ENCODE measurements at places on chromosomes 6 and 20.

DNA sequence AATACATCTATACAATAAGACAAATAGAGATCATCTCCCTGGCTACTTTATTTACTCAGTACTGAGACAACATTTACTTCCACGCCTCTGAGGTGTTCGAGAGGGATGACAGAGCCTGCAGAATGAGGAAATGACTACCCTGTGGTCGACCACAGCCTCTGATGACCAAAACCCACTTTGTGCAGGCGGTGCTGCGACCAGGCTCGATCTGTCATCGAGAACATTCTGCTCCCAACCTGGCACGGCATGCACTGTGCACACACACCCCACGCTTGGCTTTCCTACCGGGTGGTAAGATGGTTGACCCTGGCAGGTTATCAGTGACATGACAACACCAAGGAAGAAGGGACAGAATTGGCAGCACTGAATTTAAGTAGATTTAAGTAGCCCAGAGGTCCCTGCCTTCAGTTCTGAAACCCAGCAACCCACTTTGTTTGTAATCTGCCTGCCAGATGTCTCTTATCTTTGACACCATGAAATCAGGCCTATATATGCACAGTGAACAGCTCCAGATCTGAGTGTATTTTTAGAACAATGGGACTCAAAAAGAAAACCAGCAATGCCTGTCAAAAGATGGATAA lies 42.6 kb downstream of the TTI1 start:
- DNase-seq = no peak

DNA sequence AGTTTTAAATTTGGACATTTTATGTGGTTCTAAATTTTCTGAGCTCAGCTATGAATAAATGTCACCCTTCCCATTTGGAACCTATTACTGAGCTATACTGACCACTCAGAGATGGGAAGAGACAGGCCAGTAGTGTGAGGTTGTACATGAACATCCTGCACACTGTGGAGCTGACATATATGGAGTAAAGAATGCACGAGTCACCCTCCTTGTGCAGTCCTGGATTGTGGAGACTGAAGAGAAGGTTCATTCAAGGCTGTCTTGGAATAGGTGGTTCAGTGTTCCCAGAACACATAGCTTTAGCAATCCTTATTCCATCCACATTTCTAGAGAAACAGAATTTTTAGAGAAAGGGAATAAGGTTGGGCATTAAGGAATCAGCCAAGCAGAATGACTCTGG lies 50.3 kb upstream of the OGFRL1 start:
- no peak for DNase-seq

GRCh38 chr6:10894958-10895357 lies 8.1 kb downstream of the SYCP2L start:
- no peak for DNase-seq

- no peak for DNase-seq
Observed at GRCh38 chr6:73728548-73729205, 32.7 kb downstream of the CD109 start.

DNA sequence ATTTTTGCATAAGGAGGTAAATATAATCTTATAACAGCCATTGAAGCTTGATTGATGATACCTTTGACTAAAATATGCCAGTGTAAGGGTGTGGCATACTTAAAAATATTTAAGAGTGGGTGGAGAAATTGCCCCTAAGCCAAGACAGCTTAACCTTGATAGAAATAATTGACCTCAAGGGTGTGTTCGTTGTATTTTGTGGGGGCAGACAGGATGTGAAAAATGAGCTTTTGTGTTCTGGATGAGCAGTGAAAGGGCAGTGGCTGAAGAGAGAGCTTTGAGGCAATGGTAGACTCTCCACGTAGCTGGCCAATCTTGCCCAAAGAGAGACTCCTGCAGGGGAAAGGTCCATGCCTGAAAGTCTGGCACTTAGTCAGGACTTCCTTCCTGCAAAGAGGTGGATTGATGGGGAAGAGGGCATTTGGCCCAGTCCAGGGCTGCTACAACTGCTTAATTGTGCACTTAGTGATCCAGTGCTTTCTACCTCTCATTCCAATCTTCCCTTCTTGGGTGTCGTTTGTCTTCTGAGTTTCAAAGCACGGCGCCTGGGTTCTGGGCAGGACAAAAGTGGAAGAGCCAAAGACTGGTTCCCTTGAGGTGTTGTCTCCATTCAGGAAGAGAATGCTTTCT lies 15.6 kb upstream of the CD109 start:
- DNase-seq = no peak

DNA sequence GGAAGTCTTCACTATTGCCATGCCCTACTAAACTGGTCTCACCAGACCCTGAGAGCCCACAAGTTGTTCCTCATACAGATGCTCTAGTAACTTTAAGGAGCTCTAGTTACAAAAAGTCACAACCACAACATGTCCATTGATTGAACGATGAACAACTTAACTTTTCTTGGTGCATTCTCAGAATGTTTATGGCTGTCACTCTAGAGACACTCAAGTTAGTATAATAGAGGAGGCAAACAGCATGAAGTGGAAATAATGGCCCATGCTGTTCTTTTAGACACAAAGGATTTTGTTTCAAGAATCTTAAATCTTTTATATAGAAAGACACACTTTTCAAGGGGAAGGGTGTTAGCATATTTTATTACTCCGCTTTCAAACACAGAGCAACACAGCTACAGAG lies 934.4 kb downstream of the HACE1 start:
- DNase-seq = no peak

DNA sequence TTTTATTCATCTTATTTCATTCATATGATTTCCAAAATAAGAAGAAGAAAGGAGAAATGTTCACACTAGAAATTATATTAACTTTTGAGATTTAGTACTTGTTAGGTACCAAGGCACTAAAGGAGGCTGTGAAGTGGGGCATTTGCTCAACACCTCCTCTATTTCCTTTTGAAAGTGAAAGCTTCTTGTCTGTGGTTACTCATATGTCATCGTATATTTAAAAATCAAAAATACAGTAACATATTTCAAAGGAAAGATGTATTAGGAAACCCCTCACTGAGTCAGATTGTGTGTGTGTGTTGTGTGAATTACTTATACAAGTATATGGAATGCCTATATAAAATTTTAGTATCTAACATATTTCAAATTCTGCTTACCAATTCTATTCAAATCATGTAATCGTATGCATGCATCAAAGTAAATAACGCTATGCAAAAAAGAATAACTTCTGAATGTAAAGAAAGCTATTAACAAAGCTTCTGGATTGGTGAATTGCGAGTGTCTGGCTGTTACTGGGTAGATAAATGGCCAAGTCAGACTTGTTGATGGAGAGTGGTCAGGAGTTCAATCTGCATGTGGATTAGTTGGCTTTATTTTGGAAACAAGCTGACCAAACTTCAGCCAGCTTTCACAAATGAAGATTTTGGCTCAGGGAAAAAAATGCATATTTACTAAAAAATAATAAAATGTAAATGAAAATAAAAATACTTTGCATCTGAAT lies 70.9 kb downstream of the PACRG start:
- no peak for DNase-seq

GRCh38 chr6:21371676-21372171 lies 221.8 kb upstream of the SOX4 start:
- peak; percentile 28 for DNase-seq

DNA sequence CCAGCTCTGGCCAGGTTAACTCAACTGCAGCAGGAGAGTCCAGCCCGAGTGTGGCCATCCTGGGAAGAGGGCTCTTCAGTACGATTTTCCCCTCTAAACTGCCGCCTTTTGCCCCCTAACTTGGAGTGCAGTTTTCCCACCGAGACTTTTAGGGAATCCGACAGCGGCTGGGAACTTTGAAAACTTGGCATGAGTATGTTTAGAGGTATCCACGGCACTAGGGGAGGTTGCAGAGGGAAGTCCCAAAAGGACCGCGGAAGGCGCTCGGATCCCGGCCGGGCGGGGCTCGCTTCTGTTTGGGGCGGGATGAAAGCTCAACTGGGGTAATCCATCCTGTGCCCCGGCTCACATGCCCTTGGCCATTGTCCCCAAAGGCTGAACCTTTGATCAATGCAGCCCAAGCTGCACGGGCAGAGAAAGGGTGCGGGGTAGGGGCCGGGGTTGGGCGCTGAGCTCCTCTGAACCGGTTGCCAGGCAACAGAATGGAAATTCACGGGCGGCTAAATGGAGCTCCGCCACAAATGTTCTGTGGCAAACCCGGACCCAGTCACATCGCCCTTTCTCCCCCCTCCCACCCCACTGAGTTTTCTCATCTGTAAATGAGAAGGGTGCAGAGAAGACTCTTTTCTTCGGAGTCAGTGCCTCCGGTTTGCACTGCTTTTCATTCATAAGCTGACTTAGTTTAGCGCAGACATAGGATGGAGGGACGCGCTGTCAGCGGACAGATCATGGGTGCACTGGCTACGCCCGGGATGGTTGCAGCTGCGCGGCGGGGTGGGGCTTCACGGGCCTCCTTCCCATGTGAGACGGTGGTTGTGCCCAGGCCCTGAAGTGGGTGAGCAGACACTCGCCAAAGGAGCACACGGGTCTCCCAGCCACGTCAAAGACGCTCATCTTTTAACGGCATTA lies 2.3 kb downstream of the BMP6 start:
- DNase-seq = no peak

DNA sequence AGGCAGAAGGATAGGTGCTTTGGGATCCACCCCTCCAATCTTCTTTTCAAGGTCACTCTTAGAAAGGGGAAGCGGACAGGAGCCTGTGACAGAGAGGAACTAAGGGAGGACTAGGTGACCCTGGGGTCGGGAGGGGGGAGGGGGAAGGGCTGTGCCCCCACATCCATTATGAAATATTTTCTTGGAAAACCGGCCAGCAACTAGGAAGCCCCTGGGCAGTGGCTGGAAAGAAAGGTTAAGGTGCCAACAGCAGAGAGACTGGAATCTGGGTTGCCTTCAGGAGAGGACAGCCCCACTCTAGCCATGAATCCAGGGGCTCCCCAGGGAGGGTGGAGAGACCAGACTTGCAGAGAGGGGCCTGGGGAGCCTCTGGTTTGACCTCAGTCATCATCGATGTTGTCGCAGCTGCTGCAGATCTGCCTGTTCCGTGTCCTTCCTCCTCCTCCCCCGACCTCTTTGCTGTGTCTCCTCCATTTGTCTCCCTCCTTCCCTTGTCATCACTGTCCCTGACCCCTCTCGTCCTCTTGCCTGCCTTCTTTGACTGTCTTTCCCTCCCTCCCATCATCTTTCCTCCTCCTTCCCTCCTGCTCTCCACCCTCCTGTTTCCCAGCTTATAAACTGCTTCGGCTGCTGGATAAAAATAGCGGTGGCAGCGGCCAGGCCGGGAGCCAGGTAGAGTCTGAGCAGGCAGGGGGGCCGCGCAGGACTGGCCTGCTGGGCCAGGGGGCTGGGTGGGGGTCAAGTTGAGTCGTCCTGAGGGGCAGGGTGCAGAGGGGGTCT lies 3.2 kb downstream of the SLC29A1 start:
- no peak for DNase-seq

GRCh38 chr20:46330831-46331371 lies 22.6 kb upstream of the CDH22 start:
- DNase-seq = no peak

GRCh38 chr6:32112431-32112980 lies 3.4 kb upstream of the TNXB start:
- DNase-seq = no peak

- no peak for DNase-seq
Observed at GRCh38 chr6:132800656-132801055, 2.2 kb upstream of the SLC18B1 start.

DNA sequence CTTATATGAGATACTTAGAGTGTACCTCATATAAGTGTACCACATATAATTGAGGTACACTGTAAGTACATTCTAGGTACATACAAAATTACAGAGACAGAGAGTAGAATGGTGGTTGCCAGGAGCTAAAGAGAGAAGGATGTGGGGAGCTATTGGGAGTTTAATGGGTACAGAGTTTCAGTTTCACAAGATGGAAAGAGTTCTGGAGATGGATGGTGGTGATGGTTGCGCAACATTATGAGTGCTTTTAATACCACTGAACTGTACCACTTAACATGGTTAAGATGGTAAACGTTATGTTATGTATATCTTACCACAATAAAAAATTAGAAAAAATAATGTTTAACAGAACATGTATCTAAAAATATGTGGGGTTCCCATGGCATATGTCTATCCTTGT lies 69.4 kb downstream of the PRND start:
- no peak for DNase-seq

DNA sequence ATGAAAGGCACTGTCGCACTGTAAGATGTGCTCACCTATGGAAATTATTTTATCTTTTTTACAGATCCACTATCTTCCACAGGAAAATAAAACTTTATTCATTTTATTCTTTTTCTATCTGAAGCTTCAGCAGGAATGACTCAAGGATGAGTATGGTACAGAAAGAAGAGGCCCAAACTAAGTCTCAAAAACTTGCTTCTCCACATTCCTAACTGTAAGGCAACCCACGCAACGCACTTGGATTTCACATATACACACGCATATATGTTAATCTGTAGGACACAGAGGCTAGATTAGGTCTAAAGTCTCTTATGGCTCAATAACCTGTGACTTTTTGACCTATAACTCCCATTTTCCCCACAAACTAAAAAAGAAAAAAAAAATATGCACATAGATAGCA lies 81.9 kb downstream of the RALGAPA2 start:
- no peak for DNase-seq

Data from GM04503 (cell line).